ENCODE measurements at places on chromosomes 5 and 9.

- DNase-seq, result no peak
Measured at GRCh38 chr5:80619086-80619485, 35.4 kb upstream of the MSH3 start.

DNA sequence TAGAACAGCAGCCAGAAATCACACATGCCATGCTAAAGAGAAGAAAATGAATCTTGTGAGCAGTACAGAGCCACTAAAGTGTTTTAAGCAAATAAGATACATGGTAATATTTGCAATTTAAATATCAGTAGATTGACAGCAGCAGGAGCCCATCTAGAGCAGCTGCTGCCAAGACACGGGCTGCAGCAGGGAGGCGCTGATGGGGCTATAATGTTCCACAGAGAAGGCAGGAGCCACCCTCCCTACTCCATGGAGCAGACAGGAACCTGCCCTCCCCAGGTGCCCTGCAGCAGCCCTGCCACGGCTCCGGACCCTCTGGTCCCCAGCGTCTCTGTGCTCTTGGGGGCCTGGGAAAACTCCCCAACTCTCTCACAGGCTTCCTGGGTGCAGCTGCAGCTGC, 224.1 kb upstream of the ISL1 start:
- DNase-seq, result no peak

DNA sequence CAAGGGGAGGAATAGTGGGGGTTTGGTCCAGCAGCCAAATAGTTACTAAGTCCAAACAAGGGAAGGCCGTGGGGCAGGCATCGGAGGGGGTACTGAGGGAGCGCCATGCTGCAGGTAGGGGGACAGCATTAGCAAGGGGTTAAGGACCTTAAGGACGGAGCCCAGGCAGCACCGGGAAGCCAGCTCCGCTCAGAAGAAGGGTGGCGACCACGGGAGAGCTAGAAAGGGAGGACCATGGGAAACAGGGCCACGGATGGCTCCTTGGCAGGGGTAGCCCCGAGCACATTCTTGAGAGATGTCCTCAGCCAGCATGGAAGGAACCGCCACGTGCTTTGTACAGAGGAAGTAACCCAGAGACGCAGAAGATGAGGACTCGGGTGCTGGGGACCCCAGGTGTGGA, 76.2 kb upstream of the STXBP1 start:
- no peak for DNase-seq

GRCh38 chr9:136016572-136017288, 55.6 kb upstream of the UBAC1 start:
- no peak for DNase-seq

DNA sequence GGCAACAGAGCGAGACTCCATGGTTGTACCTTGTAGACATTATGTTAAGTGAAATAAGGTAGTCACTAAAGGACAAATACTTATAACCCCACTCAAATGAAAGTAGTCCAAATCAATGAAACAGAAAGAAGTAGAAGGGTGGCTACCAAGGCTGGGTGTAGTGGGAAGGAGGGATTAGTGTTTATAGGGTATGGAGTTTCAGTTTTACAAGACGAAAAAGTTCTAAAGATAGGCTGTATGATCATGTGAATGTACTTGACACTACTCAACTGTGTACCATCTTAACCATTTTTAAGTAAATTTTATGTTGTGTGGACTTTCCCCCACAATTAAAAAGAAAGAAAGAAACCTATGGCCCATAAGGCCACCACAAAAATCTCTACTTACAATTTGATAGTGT, 32.2 kb downstream of the ALDH7A1 start:
- no peak for DNase-seq

GRCh38 chr9:3224931-3225330, 300.9 kb downstream of the RFX3 start:
- DNase-seq, result no peak

DNA sequence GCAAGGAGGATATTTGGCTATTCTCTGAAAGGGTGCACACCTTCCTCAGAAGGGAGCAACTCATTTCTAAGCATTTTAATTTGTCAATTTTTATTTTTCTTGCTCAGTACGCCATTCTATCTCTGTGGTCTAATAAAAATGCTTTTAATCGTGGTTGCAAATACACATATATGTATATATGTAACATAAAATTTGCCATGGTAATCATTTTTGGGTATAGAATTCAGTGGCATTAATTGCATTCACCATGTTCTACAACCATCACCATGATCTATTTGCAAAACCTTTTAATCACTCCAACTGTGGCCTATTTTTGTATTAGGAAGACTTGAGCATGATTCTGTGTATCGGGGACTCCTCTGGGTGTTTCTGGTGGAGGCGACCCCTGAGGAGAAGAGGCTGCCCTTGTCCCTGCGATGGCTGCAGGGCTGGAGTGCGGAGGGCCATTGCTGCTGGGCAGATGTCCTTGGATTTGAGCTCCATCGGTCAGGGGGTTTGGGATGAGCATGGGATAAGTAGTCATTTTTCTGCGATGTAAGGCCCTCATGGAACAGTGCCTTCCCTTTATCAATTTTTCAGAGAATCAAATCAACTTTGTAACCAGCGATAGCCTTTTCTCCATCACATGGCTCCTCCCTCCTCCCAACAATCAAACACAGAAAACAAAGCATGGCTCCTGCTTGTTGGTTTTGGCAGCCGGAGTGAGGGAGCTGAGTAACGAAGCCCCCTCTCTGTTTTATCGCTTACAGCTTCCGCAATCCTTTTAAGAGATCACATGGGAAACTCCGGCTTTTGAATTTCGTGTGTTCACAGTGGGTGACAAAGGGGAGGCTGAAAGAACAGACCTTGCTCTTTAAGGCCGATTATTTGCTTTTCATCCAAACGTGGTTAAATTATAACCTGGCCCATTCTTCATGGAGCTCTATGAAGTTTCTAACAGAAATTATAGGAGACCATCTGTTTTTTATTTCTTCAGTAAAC, 187.3 kb downstream of the TENT4A start:
- DNase-seq, result no peak

GRCh38 chr9:80076162-80076561, 504.4 kb downstream of the TLE4 start:
- no peak for DNase-seq

DNA sequence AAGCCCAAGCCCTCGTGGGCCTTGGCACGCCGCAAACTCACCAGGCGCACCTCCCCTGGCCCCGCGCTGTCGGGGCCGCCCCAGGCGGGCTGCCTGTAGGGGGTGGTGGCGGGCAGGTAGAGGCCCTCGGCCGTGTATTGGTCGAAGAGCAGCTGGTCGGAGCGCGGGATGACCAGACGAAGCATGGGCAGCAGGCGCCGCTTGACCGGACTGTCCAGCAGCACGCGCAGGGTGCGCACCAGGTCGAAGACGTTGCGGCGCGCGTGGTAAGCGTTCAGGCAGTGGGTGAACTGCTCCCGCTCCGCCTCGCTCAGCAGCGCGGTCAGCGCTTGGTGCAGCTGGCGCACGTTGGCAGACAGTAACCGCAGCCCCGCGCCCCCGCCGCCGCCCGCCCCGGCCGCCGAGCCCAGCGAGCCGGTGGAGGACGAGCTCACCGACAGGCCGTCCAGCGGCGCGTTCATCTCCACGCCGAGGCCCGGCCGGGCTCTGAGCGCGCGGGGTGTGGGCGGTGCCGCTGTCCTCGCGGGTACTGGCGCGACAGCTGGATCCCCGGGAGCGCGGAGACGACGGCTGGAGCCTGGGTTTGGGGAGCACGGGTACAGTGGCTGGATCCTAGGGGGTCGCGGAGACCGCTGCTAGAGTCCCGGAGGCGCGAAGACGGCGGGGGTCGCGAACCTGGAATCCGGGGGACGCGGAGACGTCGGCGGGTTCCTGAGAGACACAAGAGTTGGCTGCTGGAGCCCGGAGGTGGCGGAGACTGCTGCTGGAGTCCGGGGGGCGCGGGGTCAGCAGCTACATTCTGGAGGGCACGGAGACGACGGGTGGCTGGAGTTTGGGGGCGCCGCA, 709 bp downstream of the WHRN start:
- no peak for DNase-seq

GRCh38 chr5:2173151-2173834, 290.6 kb upstream of the IRX4 start:
- no peak for DNase-seq

GRCh38 chr5:134877159-134877558, 3.0 kb downstream of the TXNDC15 start:
- DNase-seq, result no peak

- no peak for DNase-seq
Measured at GRCh38 chr5:146301626-146302025, 37.0 kb upstream of the POU4F3 start.

- DNase-seq, result no peak
Measured at GRCh38 chr5:62460578-62460983, 48.0 kb downstream of the IPO11 start.

- no peak for DNase-seq
Measured at GRCh38 chr9:104091708-104092107, 2.4 kb upstream of the SMC2 start.

DNA sequence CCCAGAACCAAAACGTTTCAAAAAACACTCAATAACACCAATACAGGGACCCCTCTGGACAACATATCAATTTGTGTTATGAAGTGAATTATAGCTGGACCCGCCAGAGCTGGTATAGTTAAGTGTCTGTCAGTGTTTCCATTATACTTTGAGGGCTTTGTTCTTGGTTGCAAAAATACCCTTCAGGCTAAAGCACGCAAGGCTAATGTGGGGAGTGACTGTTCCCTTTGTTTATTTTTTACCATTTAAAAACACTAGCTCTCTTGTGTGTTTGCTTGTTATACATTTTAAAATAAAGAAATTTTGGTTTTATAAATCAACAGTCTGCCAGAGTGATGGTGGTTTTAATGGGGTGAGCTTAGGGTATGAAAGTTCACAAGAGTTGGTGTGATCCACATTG, 859.5 kb downstream of the PTPRD start:
- DNase-seq, result no peak

- no peak for DNase-seq
Measured at GRCh38 chr9:113343732-113344231, 3.7 kb upstream of the WDR31 start.

DNA sequence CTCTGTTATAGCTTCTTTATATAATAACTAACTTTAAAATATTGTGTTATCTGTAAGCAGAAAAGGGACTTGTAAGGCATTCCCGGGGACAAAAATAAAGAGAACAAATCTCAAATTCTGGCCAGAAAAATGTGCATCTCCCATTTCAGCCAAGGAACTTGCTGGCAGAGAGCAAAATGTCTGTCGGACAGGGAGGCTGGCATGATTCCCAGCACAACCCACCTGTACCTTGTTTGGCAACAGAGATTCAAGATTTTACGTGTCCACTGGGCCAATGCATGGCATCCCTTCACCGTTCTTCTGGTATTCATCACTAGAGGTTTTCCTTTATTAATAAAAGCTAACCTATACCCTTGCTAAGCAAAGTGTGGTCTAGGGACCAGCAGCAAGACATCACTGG, 566.6 kb downstream of the PSAT1 start:
- DNase-seq, result no peak

DNA sequence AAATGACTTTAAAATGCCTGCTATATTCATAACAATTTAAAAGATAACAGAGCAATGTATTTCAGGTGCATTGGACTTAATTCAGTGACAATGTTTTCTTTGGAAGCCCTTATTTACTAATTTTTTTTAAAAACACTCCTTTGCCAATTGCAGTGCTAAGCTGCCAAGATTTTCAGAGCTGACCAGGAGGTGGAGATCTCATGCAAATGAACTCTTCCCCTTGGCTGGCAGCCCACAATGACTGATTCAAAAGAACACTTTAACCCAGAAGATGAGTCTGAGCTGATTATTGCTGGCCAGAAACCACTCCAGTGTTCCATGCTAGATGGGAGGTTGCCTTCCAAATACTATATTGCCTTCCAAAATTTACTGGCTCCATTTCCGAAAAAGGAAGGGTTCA, 128.3 kb upstream of the CCNH start:
- DNase-seq, result no peak

DNA sequence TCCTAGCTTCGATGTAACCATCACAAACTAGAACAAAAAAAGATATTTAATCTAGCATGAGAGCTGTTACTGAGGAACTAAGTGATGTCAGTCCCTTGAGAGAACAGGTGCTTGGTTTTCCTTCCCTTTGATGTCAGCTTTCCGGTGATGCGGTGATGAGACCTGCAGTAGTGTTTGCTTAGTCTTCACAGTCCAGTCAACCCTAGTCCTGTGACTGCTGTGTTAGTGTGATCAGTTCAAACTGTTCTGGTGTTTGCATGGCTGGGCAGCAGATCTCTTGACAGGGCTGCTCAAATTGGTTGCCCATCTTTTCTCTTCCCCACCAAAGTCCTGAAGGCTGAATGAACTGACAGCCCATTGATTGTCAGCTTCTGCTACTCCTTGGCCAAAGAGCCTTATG, 608.6 kb upstream of the DAB2 start:
- DNase-seq, result no peak

- DNase-seq, result no peak
Measured at GRCh38 chr9:28934111-28934510, 1360.8 kb upstream of the C9orf72 start.

- DNase-seq, result no peak
Measured at GRCh38 chr9:105187781-105188180, 56.7 kb upstream of the SLC44A1 start.

DNA sequence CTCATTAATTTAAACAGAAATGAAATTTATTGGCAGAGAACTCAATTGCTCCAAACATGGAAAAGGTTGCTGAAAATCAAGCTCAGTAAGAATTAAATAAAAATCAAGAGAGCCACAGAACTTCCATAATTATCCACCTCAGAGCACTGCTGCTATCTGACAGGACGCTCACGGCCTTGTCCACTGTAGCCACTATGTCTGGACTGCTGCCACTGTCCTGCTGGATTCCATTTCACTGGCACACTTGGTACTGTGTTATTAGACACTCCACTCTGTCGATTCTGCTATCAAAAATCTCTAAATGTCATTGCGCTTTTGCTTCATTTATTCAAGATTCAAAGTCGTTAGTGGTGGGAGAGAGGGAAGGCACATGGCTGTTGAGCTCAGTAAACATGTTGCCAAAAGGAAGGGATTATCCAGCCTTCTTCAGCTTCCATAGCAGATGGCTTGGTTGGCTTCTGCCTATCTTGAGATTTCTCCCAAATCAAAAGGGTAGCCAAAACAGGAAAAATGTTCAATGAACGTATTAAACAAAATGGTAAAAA, 815.0 kb downstream of the CDH18 start:
- DNase-seq, result no peak

GRCh38 chr9:126509718-126510117, 104.0 kb upstream of the LMX1B start:
- DNase-seq, result no peak

GRCh38 chr5:72784129-72784528, 32.3 kb upstream of the TNPO1 start:
- no peak for DNase-seq

Measured in stimulated activated CD8-positive, alpha-beta memory T cell treated with anti-CD3 and anti-CD28 coated beads, Interleukin-4, amount 100 ng/mL, for 1 hour (primary cell).